Erythroblast (primary cell): ENCODE measurements at places on chromosomes 4 and X.

- no peak for DNase-seq
Observed at GRCh38 chrX:145773006-145773405, 44.6 kb upstream of the SLITRK2 start.

- DNase-seq = no peak
Observed at GRCh38 chr4:88443486-88443885, 13.4 kb upstream of the HERC5 start.

DNA sequence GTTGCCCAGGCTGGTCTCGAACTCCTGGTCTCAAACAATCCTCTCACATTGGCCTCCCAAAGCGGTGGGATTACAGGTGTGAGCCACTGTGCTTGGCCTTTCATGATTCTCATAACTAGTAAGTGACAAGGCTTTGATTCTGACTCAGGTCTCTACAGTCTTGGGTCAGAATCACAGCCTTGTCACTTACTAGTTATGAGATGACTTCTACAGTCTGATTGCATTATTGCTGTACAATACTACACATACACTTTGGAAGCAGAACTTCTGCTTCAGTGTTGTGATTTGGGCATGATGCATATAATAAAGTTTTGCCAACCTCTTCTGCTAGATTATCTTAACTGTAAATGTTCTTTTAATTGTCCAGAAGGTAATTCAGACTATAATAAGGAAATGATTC lies 123.3 kb downstream of the KDM6A start:
- no peak for DNase-seq

DNA sequence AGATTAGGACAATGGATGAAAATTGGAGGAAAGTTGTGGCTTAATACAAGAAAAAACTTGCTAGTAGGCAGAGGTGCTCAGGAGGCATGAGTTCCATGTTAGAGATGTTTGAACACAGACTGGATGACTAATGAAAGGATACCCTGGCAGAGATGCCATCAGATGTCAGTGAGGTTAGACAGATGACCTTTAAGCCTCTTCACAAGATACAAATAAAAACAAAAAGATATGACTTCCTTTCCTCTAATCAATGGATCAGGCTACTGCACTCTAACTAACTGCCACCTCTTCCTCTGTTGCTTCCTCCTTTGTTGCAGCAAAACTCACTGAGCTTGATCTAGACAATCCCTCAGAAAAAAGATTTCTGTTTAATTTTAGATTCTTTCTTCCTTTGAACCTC lies 14.7 kb downstream of the STAP1 start:
- peak; percentile 16 for DNase-seq

GRCh38 chrX:24760363-24761000 lies 66.8 kb downstream of the POLA1 start:
- DNase-seq = no peak

DNA sequence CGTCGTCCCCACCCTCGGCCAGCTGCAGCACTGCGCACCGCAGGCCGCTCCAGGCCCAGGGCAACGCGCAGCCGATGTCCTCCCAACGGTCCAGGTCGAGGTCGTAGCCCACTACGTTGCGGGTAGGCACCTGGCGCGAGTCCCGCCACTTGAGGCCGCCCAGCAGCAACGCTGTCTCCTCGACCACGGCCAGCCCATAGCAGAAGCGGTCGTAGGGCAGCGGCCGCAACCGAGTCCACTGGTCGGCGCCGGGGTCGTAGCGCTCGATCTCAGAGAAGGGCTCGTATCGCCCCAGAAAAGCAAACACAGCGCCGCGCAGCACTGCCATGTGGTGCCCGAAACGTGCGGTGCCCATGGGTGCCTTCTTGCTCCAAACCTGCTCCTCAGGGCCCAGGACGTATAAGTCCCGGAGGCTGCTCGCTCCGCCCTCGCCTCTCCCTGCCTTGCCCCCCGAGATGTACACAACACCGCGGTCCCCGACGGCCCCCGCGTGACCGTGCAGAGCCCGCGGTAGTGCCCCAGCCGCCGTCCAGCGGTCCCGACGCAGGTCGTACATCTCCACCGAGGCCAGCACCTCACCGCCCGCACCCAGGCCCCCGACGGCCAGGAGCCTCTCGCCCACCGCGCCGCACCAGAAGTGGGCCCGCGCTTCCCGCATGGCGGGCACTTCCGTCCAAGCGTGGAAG lies 2.1 kb downstream of the KLHL34 start:
- no peak for DNase-seq

GRCh38 chr4:2608291-2608690 lies 71.8 kb downstream of the FAM193A start:
- DNase-seq = no peak

DNA sequence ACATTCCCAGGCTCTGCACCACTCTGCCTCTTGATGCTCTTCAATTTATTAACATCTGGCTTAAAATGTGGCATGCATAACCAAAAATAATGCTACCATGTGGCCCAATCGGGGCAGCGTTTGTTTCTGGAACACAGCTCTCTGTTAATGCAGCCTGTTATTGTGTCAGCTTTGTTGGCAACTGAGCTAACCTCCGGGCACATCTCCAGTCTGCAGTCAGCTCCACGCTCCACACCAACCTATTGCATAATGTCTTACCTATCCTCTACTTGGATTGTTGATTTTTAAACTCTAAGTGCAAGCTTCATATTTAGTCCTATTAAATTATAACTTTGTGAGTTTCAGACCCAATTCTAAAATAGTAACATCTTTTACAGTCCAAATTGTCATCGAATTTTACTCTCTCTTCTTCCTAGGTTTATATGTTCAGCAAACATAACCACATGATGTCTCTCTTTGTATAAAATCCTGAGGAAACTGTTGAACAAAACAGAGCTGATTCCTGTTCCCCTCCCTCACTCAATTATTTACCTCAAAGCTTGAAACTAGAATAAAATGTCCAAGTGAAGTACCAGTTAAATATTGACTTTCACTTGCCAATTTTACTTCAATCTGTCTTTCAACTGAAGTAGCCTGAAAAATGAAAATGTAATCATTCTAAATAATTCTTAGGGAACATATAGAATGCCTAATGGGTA lies 92.2 kb upstream of the RAPGEF2 start:
- no peak for DNase-seq

- no peak for DNase-seq
Observed at GRCh38 chr4:119593698-119594097, 34.9 kb downstream of the PDE5A start.

- no peak for DNase-seq
Observed at GRCh38 chrX:50978920-50979682, 68.6 kb downstream of the BMP15 start.

GRCh38 chr4:151049430-151049884 lies 34.4 kb upstream of the LRBA start:
- no peak for DNase-seq

DNA sequence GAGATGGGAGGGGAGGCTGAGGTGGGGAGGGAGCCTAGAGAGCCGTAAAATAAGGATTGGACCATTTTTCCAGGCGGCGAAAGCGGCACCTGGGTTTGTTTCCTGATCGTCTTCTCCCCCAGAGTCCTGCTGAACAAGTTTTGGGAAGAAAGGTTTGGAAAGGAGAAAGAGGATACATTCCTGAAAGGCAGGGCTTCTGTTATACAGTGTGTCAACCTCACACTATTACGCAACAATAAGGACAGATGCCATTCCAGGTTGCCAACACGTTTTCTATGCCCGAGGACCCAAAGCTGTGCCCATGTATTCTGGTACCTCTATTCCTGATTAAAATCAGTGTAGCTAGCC lies 658 bp downstream of the SCOC start:
- peak; percentile 39 for DNase-seq

DNA sequence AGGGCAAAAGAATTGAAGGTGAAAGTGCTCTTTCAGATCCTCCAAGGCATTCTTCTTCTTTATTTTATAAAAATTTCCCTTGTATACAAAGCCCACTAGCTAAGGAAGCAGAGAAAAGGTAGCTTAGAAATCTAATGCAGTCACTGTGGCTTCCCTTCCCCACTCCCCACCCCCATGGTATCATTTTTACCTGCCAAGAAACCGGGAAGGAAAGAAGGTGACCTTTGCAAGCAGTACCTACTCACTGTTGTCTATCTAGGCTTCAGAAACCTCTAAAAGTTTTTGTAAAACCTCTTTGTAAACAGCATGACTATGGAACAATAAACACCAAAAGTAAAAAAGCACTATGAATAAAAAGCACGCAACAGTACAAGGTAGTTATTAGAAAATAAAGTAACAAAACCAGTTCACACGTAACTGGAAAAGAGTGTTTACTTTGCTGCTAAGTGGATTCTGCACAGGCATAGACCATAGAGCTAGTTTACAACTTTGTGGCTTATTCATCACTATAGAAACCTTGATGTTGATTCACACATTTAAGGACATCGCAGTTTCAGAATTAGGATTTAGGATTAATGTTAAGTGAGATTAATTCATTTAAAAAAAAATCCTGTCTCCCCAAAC lies 109.6 kb upstream of the FTHL17 start:
- DNase-seq = no peak

- DNase-seq = no peak
Observed at GRCh38 chr4:98609934-98610333, 48.5 kb downstream of the TSPAN5 start.
